ENCODE measurements at places on chromosomes 5 and 9.

GRCh38 chr9:128532581-128532980 lies 19.8 kb upstream of the SPTAN1 start:
- no peak for DNase-seq

DNA sequence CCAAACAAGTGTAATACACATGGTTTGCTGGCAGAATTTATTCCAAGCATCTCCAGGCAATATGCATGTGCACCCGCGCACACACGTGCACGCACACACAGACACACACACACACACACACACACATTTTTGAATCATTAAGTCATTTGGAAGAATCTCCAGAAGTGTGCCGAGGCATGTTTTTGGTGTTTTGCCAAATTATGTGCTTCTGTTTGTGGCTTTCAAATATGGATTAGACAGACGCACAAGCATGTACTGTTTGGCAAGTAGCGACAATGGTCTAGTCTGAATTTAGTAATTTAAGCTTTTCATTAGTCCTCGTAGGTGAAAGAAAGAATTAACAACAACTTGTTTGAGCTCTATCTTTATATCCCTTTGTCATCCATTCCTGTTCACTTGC lies 36.7 kb downstream of the NFIB start:
- DNase-seq, result no peak

- no peak for DNase-seq
Measured at GRCh38 chr9:89891591-89892304, 286.9 kb downstream of the GADD45G start.

- no peak for DNase-seq
Measured at GRCh38 chr9:136992819-136993369, 672 bp downstream of the PAXX start.

- DNase-seq, result no peak
Measured at GRCh38 chr5:36089989-36090388, 23.3 kb upstream of the UGT3A2 start.

- DNase-seq, result no peak
Measured at GRCh38 chr5:157542282-157543000, 33.1 kb downstream of the ADAM19 start.

- DNase-seq, result no peak
Measured at GRCh38 chr9:88975966-88976889, 15.0 kb upstream of the S1PR3 start.

- no peak for DNase-seq
Measured at GRCh38 chr9:110291921-110292557, 35.7 kb upstream of the TXN start.

- no peak for DNase-seq
Measured at GRCh38 chr9:36964791-36965190, 69.3 kb downstream of the PAX5 start.

- no peak for DNase-seq
Measured at GRCh38 chr9:120281665-120282064, 298.3 kb downstream of the CDK5RAP2 start.

GRCh38 chr9:78574354-78575045 lies 277.6 kb downstream of the PSAT1 start:
- DNase-seq, result no peak

DNA sequence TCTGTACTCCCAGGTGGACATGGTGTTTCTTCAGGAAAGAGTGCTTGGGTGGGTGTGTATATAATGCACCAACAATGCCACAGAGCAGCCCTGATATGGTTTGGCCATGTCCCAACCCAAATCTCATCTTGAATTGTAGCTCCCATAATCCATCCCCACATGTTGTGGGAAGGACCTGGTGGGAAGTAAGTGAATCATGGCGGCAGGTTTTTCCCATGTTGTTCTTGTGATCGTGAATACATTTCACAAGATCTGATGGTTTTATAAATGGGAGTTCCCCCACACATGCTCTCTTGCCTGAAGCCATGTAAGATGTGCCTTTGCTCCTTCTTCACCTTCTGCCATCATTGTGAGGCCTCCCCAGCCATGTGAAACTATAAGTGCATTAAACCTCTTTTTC lies 158.5 kb downstream of the NR3C1 start:
- DNase-seq, result no peak

GRCh38 chr5:100188778-100189177 lies 346.4 kb upstream of the FAM174A start:
- no peak for DNase-seq

- no peak for DNase-seq
Measured at GRCh38 chr5:76393035-76393680, 9.9 kb upstream of the IQGAP2 start.

DNA sequence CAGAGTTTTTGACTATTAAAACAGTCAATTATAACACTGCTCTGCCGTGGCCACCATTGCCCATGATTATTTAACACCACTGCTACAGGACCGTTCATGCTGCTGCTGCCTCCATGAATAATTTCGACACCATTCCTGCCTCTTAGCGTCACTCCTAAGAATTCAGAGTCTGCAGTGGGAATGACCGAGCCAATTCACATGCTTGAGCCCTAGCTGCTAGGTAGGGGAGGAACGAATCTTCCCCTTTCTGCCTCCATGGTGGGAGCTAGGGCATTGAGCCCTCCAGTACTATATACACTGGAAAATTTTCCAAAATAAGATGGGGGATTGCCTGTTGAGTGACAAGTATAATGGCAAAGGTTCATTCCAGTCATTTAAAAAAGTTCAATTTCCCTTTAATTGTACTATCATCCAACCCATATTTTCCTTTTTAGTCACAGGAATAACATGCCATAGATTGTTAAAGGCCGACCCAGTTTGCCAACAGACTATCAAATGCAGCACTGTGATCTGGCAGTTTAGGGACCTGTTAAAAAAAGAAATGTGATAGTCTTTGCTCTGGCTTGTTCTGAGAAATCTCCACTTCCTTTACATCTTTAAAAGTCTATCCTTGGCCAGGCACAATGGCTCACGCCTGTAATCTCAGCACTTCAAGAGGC lies 13.5 kb upstream of the B4GALT1 start:
- no peak for DNase-seq

GRCh38 chr5:148425808-148426207 lies 42.0 kb downstream of the FBXO38 start:
- no peak for DNase-seq

DNA sequence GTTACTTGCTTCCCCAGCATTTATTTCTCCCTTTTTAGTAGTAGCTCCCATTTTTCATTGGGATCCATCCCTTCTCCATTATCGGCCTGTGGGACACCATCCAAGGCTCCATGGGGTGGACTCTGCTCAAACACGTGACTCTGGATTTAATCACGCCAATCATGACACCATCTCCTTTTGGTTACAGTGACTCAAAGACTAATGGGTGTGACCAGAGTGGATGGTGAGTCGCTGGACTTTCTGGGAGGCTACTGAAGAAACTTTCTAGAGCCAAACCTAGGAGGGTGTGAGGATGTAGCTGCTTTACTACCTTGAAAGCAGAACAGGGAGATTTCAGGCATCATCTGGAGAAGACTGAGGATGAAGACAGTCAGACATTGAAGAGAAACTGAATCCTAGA lies 93.1 kb downstream of the PJA2 start:
- DNase-seq, result no peak

GRCh38 chr9:80157561-80157983 lies 585.8 kb downstream of the TLE4 start:
- no peak for DNase-seq

DNA sequence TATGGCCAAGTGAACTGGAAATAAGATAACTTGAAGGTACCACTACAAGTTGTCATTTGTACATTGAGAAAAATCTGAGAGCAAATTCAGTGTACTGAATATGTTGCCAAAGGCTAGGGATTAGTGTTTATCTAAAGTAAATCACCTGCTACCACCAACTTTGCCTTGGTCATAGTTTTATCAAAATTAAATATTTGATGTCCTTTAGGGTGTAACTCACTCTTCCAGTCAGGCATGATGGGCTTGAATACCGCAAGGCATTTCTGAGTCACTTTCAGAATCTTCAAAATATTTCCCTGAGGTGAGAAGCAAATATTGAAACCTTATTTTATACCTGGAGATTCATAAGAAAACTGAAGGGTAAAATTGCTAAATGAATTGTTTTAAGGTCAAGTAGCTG lies 1338.6 kb upstream of the ACO1 start:
- no peak for DNase-seq

DNA sequence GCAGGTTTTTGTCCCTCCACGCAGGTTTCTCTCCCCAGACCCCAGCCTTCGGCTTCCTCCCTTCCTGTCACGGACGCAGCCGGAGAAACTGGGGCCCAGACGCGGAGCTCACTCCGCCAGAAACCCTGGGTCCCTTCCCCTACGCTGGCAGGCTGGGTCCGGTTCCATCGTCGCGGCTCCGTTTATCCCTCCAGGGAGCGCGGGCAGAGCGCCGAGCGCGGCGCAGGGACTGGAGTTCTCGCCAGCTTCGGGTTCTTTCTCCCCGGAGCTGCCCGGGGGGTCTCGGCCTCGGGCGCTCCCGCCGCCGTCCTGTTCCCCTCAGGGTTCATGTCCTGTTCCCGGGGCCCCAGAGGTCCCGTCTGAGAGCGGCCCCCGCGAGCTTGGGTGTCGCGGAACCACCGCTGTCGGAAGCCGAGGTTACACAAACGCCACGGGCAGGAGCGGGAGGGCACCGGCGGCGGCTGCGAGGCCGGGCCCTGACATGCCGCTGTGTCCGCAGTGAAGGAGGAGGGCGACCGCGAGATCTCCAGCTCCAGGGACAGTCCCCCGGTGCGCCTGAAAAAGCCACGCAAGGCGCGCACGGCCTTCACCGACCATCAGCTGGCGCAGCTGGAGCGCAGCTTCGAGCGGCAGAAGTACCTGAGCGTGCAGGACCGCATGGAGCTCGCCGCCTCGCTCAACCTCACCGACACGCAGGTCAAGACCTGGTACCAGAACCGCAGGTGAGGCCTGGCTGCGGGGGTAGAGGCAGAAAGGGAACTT lies 4.6 kb downstream of the BARHL1 start:
- no peak for DNase-seq

DNA sequence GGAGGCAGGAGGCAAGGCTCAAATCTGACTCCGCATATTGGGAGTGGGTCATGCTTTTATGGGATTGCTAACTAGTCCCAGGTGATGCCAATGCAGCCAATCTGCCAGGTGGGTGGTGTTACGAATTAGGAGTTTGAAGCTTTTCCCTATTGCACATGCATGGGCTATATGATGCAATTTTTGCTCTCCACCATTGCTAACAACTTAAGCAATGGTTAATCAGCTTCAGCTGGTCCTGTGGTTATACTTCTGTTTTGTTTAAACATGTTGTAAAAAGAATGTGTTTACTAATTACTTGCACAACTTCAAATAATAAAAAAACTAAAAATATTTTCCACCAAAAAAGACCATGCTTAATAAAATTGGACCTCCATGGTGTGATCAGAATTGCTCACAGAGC lies 55.7 kb downstream of the SHC3 start:
- DNase-seq, result no peak

GRCh38 chr5:15383469-15383868 lies 116.5 kb upstream of the FBXL7 start:
- DNase-seq, result no peak

- DNase-seq, result no peak
Measured at GRCh38 chr9:101354765-101355708, 29.8 kb downstream of the BAAT start.

- no peak for DNase-seq
Measured at GRCh38 chr5:32859211-32859641, 148.1 kb downstream of the NPR3 start.

DNA sequence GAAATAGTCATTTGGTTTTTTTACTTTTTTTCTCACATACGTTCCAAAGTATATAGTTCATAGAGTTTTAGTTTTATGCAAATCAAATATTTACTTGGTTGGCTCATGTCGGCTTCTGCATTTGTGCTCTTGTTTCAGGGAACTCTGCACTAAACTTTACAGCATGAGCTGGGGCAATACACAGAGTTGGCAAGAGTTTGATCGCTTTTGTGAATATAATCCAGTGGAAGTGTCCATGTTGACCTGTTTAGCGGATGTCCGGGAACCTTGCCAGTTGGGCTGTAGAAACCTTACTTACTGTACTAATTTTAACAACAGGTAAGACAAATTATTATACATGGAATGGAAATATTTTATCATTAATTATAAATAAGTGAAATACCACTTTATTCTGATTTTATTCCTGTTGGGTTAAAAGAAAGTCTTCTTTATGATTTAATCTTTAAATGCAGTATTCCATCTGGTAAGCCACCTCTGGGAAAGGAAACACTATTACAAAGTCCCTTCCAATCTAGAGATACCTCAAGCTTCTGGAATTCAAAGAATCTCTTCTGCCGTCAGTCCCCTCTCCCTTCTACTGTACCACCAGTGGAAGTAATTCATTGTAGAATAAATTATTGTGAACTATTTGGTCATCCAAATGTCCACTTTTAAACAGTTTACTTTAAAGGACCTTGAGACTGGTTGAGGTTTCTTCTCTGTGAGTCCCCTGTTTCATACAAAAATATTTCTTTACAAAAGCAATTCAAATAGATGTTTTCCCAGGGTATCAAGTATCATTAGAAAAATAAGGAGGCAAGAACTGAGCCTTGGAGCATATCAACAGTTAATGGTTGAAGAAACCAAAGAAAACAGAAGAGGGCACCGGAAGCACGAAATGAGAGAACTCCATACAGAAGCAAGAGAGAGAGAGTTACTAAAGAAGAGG lies 45.2 kb upstream of the GLIPR2 start:
- DNase-seq, result no peak

GRCh38 chr9:17802249-17802857 lies 223.5 kb downstream of the SH3GL2 start:
- DNase-seq, result no peak

DNA sequence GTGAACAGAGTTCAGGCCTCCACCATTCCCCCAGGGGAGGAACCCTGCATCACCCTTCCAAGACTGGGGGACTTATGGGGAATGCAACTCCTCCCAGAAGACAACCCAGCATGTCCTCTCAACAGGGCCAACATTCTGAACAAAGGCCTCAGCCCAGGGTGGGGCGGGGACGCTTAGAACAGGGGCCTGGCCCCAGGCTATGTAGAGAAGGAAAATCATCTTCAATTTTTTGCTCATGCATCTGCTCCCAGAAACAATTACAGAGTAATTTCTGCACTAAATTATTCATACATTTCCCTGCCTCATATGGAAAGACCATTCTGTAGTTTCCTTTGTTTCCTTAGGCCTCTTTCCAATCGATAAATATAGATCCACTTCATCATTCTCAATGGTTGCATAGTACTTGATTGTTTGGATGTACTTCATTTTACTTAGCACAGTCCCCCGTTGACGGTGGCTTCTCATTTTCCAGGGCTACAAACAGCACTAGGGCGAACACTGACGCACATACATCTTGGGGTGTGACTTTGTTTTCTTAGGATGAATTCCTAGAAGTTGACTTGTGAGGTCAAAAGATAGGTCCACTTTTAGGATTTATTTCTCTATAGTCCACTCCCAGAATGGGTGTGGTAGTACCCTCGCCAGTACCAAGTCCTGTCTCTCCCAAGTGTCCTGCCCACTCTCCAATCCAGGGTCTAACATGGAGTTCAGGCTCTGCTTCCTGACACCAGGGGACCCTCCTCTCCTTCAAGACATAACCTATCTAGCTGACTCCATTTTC lies 27.2 kb upstream of the SMU1 start:
- DNase-seq, result no peak

DNA sequence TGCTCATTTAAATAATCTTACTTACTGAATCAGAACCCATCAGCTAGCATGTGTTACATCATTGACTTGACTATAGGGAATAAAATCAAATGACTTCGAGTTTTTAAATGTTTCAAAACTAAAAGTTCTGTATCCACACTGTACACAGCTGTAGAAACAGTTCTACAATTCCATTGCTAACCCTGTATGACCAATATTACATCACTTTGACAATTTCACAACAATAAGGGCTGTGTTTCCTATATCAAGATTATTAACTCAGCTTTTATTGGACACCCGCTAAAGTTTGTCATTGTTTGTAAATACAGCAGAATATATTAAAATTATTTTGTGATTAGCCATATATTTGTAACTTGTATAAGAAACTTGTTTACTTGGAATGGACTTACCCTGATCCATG lies 540.8 kb downstream of the PRELID2 start:
- DNase-seq, result no peak

- no peak for DNase-seq
Measured at GRCh38 chr9:19372567-19372966, 7.5 kb downstream of the RPS6 start.
